ENCODE measurements at places on chromosomes 4 and X.

DNA sequence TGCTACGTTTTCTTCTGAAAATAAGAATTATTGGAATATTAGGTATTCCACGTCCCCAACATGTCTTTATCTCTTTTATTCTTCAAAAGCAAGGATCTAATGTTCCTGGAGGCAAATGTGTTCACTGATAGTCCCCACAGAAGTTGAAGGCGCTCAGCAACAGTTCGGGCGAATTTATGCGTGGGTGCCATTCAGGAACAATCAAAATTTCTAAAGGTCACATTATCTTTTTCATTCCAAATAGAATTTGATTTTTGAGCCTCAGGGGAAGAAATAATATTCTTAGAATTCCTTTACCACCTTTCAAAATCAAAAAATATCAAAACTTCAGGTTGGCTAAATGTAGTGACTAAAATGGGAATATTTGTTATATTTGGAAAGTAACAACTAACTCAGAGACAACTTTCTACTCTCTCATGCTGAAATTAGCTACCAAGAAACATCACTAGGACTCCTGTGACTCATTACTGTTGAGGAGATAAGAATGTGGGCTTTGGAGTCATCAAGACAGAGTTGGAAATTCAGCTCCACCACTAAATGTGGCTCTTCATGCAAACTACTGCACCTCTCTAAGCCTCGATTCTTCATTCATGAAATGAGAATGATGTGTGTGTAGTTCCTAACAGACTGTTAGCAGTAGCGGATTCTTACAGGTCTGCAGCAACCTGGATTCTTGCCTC, 72.3 kb upstream of the KIT start:
- DNase-seq = peak; percentile 66

DNA sequence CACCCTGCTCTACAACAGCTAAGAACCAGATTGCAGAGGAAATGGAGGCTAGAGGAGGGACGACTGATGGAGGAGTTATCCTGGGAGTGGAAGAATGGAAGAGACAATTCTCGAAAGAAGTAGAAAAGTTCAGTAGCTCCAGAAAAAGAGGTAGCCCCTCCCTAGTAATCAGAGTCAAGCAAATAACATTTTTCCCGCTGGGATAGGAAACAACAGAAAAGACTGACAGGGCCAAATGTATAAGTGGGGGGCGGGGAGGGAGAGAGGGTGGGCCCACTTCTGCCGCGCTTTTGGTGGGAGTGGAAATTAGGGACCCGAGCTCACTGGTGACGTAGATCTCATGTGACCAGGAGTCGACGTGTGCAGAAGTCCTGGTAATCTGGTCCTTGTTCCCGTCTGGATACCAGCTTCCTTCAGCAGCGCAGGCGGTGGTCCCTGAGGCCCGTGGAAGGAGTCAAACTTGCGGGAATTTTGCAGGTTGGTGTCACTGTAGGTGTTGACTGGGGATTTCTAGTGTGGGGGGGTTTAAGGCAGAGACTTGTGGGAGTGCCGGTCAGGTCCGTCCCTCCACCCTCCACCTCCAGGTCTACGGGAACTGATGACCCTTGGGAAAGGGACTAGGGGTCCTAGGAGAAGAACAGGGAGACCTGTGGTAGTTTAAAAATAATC, at the start of gene TCEAL9:
Gene TCEAL9, plus strand, starts transcription at position 377 of the 669 bp plus-strand sequence. CDS start 1,179 bp downstream, outside the sequence.
- peak; percentile 65 for DNase-seq

GRCh38 chrX:10006086-10006485, 38.9 kb downstream of the CLDN34 start:
- DNase-seq = no peak

DNA sequence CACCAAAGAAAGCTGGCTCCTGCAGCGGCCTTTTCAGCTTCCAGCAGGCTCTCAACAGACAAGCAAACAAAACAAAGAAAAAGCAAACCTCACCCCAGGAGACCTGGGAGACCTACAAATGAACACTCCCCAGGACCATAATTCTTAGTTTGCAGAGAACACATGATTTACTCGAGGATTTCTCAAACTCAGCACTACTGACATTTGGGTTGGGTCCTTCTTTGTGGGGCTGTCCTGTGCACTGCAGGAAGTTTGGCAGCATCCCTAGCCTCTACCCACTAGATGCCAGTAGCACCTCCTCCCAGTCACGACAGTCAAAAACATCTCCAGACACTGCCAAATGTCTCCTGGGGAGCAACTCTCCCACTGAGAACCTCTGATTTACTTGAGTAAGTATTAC, 21.9 kb downstream of the APOO start:
- no peak for DNase-seq

GRCh38 chrX:148867596-148867995, 367.2 kb downstream of the AFF2 start:
- DNase-seq = no peak

GRCh38 chr4:79170077-79170476, 155.8 kb downstream of the NAA11 start:
- DNase-seq = no peak

DNA sequence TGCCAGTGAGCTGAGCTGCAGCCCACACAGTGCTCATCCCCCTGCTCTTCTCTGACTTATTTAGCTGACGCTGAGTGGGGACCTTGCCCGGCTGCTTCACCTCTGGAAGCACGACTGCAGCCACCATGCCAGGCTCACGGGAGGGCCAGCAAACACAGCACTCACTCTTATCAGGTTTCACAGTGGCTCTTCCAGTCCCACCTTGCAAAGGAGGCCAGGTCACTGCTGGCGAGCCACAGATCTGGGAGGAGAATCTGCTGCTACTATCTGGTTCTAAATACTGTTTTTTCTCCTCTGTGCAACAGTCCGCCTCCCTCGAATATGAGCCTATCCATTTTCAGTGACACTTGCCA, 6.7 kb upstream of the SPON2 start:
- DNase-seq = no peak

DNA sequence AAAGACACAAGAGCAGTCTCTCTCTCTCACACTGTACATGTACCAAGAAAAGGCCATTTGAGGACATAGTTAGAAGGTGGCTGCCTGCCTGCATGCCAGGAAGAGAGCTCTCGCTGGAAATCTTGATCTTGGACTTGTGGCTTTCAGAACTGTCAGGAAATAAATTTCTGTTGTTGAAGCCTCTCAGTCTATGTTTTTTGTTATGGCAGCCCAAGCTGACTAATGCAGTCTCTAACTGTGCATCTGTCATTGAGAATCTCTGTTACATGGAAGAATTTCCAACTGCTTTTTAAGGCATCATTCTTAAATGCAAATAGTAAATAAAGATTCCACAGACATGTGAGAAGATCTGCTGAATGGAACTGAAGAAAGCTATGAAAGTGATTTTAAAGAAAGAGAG, 198.3 kb downstream of the PCDH10 start:
- DNase-seq = no peak

- peak; percentile 41 for DNase-seq
These were observed 501 bp downstream of the ZNF518B start for GRCh38 chr4:10456595-10457254.

DNA sequence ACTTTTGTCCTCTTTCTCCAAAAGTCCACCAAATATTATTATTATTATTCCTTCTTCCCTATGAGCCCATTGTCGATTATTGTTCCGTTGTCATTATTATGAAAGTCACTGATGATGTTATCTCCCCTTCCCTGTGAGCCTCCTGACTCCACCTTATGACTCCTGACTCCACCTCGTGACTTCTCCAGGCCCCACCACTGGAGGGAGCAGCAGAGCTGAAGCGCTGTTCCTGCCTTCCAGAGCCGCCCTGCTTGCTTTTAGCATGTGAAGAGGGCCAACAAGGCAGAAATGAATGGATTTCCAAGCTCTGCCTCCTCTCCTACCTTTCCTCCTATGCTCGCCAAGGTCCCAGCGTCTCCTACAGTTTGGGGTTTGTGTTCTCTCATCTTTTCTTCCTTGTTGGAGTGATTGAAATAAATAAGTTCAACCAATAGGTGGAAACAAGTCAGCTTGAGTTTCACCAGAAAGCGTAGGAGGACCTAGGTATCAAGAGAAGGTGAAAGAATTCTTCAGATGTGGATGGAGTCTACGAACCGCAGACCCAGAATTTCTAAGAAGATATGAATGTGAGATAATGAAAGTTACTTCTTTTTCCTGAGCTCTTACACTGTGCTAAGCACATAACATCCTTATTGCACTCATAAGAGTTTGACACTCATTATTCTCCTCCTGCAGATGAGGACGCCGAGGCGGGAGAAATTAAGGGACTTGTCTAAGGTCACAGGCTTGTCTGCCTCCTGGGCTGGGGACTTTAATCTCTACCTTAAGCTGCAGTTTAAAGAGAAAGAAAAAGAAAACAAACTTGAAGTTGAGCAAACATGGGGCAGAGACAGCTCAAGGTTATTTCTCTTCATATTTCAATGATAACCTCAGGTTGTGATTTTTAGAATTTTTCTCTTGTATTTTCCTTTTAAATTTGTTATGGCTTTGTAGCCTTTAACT, 26.1 kb downstream of the IGSF1 start:
- no peak for DNase-seq

DNA sequence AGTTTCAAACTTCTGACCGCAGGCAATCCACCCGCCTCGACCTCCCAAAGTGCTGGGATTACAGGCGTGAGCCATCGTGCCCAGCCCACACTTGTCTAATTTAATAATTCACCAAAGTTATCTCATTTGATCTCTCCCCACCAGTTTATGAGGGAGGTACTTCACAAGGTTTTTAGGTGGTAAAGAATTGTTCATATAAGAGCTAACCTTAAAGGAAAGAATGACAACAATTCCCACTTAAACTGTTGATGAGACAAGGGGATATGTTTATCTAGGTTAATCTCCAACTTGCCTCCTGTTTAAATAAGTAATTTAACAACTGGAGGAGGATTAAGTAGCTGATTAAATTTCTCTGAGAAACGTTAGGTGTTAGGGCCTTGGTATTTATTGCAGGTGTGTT, 117.6 kb upstream of the CBLL2 start:
- no peak for DNase-seq

- DNase-seq = no peak
These were observed 174.3 kb upstream of the SFRP2 start for GRCh38 chr4:153963216-153963615.

DNA sequence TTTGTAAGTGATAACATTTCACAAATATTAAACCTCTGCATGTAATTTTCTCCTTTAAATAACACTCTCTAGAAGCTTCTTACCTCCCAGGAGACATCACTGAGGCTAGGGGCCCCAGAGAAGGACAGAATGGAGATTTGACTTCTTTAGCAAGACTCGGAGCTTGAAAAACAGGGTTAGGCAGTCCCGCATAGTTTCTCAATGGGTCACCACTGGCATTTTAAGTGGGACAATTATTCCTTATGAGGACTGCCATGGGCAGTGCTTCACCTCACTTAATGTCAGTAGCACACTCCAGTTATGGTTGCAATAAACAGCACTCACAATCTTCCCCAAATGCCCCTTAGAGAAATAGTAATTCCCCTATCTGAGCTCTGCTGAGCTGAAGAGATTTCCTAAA, 66.7 kb upstream of the NOCT start:
- DNase-seq = no peak

DNA sequence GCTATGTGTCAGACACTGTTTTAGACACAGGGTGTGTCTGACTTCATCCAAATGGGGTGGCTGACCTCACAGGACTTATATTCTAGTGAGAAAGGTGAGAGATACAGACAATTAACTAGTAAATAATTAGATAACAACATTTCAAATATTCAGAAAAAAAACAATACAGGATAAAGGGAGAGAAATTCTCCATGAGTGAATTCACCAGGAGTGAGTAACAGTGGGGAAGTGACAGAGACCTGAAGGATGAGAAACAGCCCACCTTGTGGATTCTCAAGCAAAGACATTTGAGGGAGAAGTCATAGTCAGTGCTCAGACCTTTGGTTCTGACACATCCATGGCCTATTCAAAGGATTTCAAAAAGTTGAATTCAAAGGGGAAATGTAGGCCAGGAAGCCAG, 627.9 kb downstream of the IQCM start:
- DNase-seq = no peak

- DNase-seq = peak; percentile 3
These were observed 134.3 kb downstream of the BMPR1B start for GRCh38 chr4:94892051-94892450.

GRCh38 chr4:46450556-46450955, 60.6 kb upstream of the GABRA2 start:
- DNase-seq = no peak

GRCh38 chr4:146255463-146255862, 41.1 kb downstream of the REELD1 start:
- DNase-seq = peak; percentile 63

DNA sequence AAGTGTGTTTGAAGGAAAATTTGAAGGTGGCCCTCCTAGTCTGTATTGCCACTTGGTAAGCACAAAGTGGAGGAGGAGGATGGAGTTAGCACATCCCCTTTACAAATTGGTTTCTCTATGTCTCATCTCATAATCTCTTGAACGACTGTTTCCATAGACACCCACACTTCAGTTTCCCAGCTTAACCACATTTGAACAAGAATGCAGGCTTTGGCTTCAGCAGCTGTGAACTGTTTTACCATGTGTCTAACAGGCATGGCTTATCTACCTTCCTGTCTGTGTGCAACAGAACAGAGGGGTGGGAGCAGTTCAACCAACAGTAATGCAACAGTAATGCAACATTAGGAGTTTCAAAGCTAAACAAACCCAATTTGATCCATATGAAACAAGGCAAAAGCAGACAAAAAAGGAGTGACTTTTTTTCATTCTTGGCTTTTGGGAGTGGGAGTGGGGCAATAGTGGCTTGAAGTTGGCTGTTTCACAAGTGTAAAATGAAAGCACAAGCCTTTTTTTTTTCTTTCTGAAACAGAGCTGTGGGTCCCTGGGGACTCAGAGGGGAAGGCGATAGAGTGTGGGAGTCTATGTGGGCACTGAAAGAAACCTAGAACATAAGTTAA, 108.0 kb downstream of the ITM2A start:
- no peak for DNase-seq

- DNase-seq = peak; percentile 41
These were observed 169.7 kb downstream of the PALLD start for GRCh38 chr4:168666531-168666930.

DNA sequence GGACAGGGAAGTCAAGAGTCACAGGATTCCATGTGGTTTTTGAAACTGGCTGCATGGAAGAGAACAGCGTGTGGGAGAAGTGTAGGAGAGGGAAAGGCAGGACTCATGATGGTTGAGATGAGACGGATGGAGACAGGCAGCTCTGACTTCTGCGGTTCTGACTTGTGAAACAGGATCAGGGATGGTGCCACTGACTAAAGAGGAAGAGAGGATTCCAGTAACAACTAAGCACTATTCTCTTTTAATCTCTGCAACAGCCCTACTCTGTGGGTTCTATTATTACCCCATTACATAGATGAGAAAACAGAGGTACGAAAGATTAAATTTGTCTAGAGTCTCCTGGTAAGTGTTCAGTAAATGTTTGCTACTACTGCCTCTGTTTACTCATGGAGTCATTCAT, 156.3 kb downstream of the CBR4 start:
- DNase-seq = no peak

DNA sequence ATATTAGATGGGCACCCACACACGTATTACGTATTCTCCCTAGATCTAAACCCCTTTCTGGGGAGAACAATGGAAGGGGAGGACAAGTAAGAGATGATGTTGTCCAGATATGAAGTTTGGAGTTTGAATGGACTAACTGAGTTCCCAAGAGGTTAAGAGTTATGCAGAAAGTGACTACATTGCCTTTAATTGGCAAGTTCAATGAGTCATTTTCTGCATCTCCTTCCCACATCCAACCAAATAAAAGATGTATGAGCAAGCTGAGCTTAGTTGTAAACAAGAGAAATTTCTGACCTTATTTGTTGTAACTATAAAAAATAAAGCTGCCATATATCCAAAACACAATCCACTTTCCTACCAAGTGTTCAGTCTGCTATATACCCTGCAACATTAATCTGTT, 50.5 kb downstream of the TIGD2 start:
- DNase-seq = no peak

GRCh38 chr4:142202404-142203332, 566.3 kb downstream of the IL15 start:
- no peak for DNase-seq
